NCI-H345 (cell line): ENCODE measurements at places on chromosomes 3 and 15.

GRCh38 chr3:39150803-39151631 is 2.4 kb downstream of the CSRNP1 start:
- no peak for DNase-seq

- no peak for DNase-seq
Observed at GRCh38 chr15:48645558-48646330, at the start of gene FBN1. Gene FBN1 (minus strand): TSS chr15:48645709. CDS start chr15:48644769, 940 bp downstream.

DNA sequence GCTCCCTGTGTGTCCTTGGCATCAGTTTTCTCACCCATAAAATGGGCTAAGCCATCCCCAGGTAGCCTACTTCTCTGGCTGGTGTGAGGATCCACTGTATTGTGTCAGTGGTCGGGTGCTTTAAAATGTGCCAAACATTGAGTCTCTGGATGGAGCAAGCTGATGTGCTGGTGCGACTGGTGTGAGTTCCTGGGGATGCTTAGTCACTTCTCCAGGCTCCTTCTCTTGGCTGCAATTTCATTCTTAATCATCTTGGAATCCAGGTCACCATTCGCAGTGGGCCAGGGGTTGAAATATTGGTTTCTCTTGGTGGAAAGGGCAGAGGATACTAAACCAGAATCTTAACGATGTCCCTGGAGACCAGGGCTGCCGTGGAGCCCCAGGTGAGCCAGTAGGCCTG is 29.3 kb downstream of the SCN5A start:
- no peak for DNase-seq

DNA sequence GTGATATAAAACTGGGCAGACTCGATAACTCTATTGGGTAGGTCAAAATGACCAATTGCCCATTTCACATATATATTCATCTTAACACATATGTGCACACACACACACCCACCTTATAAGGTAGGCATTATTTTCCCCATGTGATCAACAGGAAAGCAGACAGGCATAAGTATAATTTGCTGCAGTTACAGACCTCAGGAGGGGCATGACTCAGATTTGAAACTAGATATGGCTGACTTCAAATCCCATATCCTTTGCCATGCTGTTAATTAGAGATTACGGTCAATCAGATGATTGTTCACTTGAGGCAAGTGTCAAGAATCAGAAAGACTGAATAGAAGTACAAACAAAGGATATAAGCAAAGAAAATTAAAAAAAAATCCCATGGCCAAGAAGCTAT is 910.6 kb downstream of the NTRK3 start:
- DNase-seq = no peak

- DNase-seq = no peak
Observed at GRCh38 chr3:171984883-171985282, 54.5 kb upstream of the FNDC3B start.

DNA sequence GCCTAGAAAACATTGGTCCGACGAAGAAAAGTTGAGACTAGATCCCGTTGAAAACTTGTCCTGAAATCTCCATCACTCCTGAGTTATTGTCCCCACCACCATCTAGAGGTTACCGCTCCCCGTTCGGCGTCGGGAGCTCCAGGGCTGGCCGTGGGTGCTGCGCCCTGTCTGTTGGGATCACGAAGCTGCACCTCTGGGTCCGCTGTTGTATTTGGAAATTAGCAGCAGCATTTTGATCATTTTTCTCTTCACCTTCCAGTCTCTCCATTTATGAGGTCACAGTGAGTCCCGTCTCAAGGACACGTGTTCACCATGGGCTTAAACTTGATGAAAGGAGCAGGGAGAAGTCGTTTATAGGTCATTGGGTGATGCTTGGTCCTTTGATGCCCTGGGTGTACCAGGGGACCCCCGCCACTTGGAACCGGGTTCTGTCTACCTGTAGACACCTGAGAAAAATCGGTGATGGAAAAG is 565 bp downstream of the MANF start:
- no peak for DNase-seq

- DNase-seq = no peak
Observed at GRCh38 chr3:140170612-140171011, 235.6 kb downstream of the CLSTN2 start.

- DNase-seq = no peak
Observed at GRCh38 chr15:85496151-85496550, 115.7 kb downstream of the AKAP13 start.

GRCh38 chr3:23418026-23418425 is 214.9 kb downstream of the UBE2E2 start:
- DNase-seq = no peak

GRCh38 chr15:95928822-95929221 is 401.7 kb upstream of the NR2F2 start:
- DNase-seq = no peak

GRCh38 chr3:52022323-52023100 is 26.8 kb upstream of the RPL29 start:
- peak; percentile 28 for DNase-seq

GRCh38 chr3:71805199-71805598 is 20.3 kb upstream of the PROK2 start:
- DNase-seq = no peak

- peak; percentile 24 for DNase-seq
Observed at GRCh38 chr3:132253262-132253878, 63.8 kb upstream of the ACP3 start.

GRCh38 chr3:53729159-53729558 is 117.1 kb downstream of the CHDH start:
- DNase-seq = no peak

DNA sequence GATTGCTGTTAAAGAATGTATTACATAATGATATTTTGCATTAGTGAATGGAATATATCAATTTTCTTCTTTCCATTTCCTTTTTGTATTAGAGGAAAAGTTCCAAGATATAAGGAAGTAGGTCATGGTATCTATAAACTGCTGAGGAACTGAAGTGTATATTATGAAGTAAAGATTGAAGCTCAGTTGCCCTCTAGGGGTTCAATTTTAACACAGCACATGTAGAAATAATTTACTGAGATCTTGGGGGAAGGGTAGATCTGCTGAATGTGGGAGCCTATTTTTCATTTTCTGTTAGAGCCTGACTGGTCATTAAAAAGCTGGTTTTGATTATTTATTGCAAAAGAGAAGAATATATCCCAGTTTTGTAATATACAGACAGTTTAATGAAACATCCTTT is 45.2 kb downstream of the CMC1 start:
- peak; percentile 14 for DNase-seq

- DNase-seq = no peak
Observed at GRCh38 chr3:76900596-76900995, 139.3 kb upstream of the ROBO2 start.

- DNase-seq = no peak
Observed at GRCh38 chr3:81765400-81765799, 4.0 kb upstream of the GBE1 start.

DNA sequence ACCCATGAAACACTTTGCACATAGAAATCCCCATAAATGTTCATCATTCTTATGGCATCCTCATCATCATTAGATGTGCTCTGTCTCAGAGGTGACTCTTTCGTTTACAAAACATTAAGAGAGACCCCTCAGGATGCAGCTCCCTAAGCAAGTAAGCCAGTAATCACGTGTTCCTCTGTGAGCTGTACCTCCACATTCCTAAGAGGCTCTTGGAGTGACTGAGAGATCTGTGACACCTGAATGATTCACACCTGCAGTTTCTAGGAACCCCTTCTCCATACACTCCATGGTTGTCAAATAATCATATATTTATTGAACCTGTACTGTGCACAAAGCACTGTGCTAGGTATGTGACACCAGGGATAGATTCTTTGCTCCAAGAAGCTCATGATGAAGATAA is 602.4 kb downstream of the UNC13C start:
- DNase-seq = no peak

- no peak for DNase-seq
Observed at GRCh38 chr3:109229174-109229847, 87.0 kb downstream of the DPPA2 start.

- peak; percentile 5 for DNase-seq
Observed at GRCh38 chr3:81643721-81644120, 117.7 kb downstream of the GBE1 start.

DNA sequence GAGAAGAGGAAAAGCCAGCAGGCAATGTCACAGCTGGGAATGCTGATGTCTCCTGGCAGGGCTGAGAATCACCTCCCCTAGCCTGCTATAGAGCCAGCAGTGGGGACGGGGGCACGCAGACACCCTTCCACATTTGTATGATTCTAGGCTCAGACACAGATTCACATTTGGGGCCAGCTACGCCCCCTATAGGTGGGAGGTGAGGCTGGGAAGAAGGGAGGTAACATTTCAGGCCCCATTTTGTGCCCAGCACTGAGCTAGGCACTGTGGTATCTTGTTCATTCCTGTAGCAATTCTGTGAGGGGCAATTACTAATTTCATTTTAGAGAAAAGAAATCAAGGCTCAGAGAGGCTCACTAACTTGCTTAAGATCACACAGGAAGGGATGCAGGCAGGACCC is 15.9 kb upstream of the ACAD9 start:
- no peak for DNase-seq

- DNase-seq = no peak
Observed at GRCh38 chr3:102087236-102087635, 237.9 kb downstream of the NFKBIZ start.

DNA sequence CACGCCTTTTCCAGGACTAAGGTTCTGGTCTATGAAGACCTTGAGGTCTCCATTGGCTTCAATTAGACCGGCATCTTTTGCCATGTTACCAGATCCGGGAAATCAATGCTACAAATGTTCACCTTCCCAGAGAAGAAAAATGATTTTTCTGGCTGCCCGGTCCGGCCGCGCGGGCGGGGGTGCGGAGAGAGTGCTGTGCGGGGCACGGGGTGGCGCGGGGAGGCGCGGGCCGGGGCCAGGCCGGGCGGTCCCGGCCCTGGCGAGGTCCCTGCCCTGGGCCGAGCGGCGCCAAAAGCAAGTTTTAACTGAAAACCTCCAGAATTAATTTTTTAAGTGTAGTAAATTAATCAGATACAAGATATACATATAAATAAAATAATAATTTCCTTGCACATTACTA is 128.2 kb downstream of the MINAR1 start:
- DNase-seq = no peak

- no peak for DNase-seq
Observed at GRCh38 chr3:12427551-12427950, 56.7 kb upstream of the TSEN2 start.

GRCh38 chr3:42456211-42456610 is 45.8 kb upstream of the LYZL4 start:
- no peak for DNase-seq

GRCh38 chr3:15151166-15151565 is 52.2 kb upstream of the RBSN start:
- no peak for DNase-seq

- no peak for DNase-seq
Observed at GRCh38 chr3:103977417-103977816, 1389.3 kb upstream of the ALCAM start.

GRCh38 chr3:193890016-193890897 is 245.7 kb upstream of the HES1 start:
- DNase-seq = no peak

DNA sequence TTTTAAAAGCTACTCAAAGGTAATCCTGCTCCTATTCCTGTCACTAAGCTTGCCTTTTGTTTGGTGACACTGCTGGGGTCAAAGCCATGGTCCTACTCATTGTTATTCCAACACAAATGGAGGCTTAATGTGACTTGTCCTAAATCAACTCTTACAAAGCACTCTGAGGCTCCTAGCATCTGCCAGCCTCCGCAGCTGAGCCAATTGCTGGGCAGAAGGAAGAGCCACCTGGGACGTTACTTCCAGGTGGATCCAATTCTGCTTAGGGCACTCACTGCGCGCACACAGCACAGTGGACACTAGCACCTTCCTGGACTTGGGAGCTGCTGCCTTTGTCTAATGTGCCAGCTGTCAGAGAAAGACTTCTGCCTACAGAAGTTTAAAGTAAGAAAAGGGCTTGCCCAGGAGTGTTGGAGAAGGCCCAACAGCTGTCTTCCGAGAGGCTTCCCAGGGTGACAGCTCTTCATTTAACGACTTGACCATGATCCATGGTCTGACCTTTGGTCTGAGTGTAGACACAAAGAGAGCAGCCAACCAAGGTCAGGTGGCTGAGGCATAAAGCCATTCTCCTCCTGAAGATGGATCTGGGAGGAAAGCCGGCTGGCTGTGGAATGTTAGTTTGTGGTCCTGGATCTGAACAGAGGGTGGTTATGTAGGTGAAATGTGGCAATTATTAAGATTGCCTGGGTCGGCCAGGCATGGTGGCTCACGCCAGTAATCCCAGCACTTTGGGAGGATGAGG is 102.2 kb downstream of the AQP9 start:
- DNase-seq = no peak

- no peak for DNase-seq
Observed at GRCh38 chr3:128499724-128500275, 6.8 kb upstream of the GATA2 start.

DNA sequence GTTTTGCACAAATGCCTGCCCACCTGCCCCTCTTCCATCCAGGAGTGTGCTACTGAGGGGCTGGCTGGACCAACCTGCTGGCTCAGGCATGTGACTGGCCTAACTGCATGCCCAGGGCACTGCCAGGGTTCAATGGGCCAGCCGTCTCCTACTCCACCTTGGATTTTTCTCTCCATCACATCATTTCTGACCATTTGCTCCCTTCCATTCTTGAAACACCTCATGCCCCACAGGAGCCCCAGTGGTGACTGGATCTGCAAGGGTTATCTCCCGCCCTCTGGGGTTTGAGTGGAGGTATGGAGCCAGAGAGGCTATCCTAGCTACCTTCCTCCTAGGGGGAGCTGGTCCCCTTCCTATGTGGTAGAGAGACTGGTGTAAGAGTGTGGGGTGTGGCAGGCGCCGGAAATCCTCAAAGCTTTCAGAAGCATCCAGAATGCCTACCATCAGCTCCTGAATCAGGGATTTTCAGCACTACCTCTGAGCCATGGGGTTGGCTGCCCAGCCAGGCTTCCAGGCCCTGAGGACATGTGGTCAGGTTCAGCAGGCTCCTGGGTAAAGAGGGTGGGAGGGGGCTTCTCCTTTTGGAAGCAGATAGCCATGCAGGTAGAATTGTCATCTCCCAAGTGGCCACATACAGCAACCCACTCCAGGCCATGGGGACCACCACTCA is 2.9 kb upstream of the MANF start:
- DNase-seq = no peak

GRCh38 chr3:160403028-160403545 is 3.6 kb downstream of the SMC4 start:
- DNase-seq = no peak

DNA sequence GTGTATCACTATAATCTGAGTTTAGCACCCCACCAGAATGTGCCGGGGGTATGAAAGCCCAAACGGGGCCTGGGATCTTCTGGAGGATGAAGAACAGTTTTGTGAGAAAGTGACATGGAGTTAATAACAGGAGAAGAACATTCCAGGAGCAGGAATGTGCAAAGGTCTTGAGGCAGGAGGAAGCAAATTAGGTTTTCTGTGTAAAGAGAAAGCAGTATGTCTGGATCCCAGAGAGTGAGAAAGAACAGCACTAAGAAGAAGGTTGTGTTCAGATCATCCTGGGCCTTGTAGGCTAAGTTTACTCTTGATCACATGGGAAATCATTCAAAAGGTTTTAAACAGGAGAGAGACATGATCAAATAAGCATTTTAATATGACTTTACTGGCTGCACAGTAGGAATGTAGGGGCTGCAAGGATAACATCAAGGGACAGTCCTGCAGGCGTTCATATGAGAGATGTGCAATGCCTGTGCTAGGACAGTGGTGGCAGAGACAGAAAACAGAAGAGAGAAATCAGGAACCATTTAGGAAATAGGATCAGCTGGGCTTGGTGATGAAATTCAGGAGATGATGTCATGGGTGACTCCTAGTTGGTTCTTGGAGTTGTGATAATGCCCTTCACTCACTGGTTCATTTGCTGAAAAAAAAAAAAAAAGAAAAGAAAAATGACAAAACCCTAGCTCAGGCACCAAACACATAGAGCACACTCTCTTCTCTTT is 113.5 kb downstream of the TNIK start:
- DNase-seq = no peak
